Jurkat, Clone E6-1 (cell line): ENCODE measurements at places on chromosomes 5 and 9.
A peak's percentile ranks its signal among the peaks of the same experiment; 100 is the strongest.

DNA sequence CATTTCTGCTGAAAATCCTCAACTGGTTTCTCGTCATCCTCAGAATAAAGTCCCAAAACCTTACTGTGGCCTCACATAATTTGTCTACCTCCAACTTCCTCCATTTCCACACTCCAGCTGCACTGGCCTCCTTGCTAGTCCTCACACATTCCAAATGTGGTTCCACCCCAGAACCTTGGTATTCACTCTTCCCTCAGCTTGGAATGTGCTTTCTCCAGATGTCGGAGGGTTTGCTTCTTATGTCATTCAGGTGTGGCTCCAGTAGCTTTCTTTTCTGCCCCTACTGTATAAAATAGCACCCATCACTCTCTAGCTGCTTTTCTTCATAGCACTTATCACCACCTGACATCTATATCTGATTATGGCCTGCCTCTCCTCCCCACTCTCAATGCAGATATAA lies 102.5 kb upstream of the IFNK start:
- DNase-seq = no peak

DNA sequence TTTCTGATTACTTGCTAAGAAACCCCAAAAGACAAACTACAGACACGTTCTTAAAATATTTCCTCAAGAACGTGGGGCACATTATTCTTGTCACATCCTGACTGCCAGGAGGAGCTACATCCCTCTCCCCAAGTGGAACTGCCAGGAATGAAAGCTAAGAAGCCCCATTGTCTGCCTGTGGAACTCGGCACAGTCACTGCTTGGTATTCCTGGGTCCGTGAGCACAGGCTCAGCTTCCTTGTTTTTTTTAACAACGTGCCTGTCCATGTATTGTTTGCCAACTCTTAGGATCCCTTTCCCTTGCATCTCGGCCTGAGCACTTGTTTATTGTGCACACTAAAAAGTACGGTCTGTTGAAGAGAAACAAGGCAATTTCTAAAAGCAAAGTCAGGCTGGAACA lies 47.0 kb upstream of the SELENOP start:
- no peak for DNase-seq

GRCh38 chr5:97752871-97753270 lies 569.8 kb upstream of the RIOK2 start:
- DNase-seq = no peak

- DNase-seq = peak; percentile 36
Measured at GRCh38 chr9:131776473-131776872, 36.6 kb upstream of the RAPGEF1 start.

DNA sequence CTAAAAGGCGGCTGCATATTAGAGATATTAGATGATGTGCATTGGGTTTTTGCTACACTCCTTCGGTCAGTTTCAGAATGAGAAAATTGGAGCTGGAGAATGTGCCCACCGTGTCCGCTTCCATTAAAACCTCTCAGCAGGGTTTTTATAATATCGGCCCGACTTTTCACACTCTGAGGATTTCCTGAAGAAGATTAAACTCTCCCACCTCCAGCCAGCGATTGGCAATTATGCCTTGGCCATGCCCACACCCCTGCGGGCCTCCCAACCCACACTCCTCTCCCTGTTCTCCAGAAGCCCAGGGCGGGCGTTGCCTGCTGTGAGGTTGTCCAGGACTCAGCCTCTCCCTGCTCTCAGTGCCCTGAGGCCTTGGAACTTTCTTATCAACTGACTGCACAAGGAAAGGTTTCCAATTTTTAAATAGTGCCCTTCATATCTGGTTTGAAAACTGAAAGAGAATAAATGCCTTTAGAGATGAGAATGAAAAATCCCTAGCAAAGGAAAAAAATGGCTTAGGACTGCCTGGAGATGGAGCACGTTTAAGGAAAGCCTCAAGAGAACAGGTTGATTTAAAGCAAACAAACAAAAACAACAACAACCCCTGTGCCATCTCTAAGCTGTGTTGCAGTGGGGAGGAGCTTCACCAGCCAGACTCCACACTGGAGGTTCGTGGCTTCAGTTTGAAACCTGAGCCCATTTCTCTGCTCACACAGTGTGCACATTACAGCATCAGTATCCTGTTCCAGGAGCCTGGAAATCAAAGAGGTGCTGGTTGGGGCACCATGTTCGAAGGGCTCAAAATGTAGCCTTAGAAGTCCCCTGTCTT lies 292.9 kb downstream of the NSG2 start:
- no peak for DNase-seq

DNA sequence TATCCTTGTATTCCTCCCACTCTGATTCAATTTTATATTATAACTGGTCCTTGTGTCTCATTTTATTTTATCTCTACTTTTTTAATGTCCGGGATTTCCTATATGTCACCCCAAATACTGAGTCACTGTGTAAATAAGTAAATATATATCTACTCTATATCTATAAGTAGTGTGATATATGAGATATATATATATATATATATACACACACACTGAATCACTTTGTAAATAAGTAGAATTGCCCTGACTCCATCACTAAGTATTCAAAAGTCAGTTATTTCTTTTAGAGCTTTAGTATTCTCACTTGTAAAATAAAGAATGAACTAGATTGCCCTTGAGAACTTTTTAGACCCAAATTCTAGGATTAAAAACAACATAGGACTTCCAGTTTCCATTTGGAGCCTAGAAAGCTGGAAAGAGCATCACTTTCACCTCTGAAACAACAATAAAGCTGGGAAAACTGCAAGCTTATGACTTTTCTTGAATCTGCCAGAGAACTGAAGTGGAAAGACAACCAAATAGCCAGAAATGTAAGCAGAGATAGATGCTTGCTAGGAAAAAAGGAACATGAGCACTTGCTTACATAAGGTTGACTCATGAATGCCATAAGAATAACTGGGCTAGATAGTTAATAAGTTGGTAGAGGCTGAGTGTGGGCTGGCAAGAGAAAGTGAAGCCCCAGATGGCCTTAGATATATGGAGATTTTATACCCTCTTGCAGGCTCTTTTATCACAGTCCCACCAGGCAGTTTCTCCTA lies 171.1 kb upstream of the TLX3 start:
- DNase-seq = no peak

- peak; percentile 41 for DNase-seq
Measured at GRCh38 chr9:71285191-71285656, 163.8 kb upstream of the TRPM3 start.

- DNase-seq = no peak
Measured at GRCh38 chr9:73446306-73446705, 294.6 kb downstream of the ANXA1 start.

DNA sequence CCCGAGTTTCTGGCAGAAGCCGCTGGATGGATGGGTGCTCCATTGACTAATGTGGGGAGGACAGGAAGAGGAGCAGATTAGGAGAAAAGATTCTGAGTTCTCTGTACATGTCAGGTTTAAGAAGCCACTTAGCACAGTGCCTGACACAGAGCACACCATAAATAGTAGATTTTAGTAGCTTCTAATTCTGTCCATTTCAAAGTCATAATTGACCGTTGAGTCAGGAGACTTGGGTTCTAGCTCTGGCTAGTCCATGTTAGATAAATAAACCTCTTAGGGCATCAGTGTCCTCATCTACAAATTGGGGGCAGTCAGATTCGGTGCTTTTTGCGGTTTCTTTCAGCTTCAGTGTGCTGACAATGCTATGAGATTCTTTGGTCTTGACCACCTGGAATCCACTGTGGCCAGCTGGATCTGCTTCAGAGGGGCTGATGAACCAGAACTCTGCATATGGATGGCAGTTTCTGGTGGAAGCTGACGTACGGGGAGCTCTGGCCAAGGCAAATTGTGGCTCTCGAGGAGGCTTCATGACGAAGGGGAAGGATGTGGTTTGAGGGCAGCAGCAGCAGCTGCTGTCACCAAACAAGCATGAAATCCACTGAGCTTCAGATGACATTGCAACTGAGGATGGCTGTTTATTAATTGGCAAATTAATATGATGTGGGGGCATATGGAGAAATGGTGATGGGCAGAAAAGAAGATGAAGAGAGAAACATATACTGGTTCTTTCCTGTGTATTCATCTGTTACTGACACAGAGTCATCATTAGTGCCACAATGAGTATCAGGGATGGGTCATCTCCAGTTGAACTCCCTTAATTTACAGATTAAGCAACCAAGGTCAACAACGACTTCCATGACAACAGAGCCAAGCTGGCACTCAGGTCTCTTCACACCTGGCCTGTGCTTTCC lies 134.4 kb downstream of the AOPEP start:
- peak; percentile 76 for DNase-seq

DNA sequence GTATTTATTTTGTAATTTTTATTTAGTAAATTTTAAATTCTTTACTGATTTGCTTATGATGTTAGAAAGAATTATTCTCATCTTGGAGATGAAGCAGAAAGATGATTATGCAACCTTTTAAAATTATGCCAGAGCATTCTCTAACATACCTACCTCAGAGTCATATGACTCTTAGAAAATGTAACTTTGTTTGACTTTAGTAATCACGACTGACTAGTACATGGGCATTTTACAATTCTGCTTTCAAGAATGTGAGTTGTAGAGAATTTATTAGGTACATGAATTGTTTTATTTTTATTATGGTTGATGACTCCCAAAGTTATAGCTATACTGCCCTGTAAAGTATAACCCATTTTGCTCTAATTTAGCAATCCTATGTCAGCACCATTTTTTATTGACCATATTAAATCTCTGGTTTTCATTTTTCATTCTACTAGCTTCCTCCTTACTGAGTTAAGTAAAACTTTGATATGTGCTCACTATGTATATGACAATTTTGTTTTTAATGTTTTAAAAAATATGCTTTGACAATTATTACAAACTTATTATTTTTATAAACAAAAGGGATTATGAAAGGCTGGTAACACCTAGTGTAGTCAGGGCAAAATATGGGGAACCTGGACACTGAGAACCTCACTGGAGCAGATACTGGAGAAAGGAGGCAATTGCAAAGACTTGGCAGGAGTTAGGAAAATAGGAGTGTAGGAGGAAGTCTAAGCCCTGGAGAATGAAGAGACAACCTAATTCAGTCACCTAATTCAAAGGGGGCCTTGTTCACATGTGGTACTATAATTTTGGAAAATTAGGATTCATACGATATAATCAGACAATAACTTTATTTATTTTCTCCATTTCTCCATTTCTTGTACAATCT lies 249.7 kb upstream of the DAB2 start:
- DNase-seq = no peak

DNA sequence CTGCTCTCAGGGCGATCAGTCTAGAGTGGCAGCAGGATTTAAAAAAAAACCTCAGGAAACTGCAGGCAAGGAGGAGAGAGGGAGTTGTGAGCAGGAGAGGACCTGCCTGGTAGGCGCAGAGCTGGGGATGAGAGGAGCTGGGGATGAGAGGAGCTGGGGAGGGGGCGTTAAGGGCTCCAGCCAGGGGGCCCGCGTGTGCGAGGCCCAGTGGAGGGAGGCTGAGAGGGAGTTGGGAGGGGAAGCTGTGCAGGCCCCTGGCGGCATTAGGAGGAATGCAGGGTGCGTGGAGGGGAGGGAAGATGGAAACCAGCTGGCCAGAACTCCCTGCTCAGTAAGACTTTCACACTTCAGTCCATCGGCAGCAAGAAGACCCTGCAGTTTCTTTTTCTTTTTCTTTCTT lies 45.2 kb upstream of the HMCN2 start:
- DNase-seq = no peak

GRCh38 chr9:113298311-113298710 lies 4.9 kb downstream of the RNF183 start:
- DNase-seq = no peak

DNA sequence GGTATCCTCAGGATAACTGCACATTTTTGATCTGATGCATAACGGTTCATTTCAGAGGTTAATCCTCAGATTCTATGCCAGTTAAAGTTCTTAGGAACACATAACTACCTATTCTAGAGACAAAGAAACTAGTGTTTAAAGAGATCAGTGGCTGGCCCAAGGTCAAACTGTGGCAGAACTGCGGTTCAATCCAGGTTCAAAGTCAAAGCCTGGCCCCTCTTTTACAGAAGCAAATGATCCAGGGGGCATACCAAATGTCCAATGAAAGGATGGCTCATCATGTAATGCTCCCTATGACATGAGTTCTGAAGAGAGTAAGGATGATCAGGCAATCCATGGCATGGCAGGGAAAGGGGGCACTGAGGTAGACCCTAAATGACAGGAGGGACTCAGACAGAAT lies 283.3 kb downstream of the SPOCK1 start:
- DNase-seq = no peak

- peak; percentile 8 for DNase-seq
Measured at GRCh38 chr9:135240222-135240621, 152.8 kb downstream of the OLFM1 start.

DNA sequence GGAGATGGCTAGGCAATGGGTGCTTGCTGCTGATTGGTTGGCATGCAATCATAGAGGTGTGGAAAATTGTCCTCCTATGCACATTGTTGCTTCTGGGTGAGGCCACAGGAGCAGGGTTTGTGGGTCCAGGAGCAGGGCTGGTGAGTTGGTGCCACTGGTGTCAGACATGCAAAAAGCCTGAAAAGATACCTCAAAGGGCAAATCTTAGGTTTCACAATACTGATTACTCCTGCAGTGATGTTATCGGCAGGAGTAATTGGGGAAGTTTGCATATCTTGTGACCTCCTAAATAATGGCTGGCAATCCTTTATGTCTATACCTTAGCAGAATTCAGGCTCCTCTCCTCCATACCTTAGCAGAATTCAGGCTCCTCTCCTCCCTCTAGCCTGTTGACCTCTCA lies 25.2 kb downstream of the SLC25A48 start:
- DNase-seq = no peak

GRCh38 chr5:76196886-76197489 lies 113.8 kb downstream of the SV2C start:
- DNase-seq = no peak

GRCh38 chr5:31116466-31117031 lies 76.9 kb upstream of the CDH6 start:
- DNase-seq = no peak

DNA sequence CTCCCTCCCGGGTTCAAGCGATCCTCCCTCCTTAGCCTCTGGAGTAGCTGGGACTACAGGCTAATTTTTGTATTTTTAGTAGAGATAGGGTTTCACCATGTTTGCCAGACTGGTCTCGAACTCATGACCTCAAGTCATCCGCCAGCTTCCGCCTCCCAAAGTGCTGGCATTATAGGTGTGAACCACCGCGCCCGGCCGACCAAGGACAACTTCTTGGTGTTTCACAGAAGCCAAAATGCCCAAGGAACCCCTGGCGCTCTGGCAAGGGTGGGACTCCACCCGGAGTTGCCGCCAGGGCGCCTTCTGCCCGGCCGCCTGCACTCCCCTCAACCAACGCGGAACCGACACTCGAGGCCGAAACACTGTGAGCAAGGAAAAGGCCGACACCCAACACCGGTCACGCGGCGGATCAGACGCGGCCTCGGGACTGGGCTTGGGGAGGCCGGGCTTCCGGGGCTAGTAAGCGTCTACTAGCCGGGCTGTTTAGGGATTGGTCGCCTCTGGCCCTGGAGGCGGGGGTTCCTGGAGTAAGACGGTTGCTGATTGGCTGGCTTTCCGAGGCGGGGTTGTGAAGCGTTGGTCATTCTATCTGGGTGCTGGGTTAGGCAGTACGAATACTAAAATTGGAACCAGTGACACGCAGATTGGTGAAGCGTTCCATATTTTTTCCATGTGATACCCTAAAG lies 7.7 kb upstream of the CFAP157 start:
- DNase-seq = no peak
